RWPE1 (cell line): ENCODE measurements at places on chromosomes 6 and 20.

DNA sequence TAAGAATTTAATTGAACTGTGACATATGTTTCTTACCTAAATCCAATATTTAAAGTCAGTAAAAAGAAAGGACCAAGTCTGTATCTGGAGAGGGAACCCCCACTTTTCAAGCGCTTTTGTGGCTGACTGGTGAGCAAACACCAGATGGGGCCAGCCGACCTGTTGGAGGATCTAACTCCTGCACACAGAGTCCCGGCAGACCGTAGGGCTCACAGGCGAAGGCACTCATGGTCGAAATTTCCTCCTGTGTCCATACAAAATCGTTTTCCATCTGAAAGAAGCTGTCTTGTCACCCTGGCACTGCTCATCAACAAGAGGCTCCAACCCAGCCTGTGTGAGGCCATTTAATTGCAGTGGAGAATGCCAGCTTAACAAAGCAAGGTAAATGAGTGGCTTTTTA, 94.0 kb downstream of the SCML4 start:
- no peak for DNase-seq

DNA sequence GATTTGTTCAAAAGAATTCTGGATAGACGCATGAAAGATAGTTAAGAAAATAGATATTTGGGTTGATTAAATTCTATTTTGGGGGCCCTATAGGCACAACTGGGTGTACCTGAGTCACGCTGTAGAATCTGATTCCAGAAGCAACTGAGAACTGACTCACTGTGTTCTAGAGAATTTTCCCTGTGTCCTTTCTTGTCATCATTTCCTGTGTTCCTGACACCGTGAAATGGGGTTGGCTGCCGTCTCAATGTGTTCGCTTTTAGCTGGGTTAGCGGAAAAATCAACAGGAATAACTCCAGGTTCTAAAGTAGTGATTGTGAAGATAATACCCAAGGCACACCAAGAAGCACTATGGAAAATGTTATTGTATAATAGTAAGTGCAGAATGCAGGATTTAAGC, 5.0 kb downstream of the GCNT2 start:
- DNase-seq, result no peak

DNA sequence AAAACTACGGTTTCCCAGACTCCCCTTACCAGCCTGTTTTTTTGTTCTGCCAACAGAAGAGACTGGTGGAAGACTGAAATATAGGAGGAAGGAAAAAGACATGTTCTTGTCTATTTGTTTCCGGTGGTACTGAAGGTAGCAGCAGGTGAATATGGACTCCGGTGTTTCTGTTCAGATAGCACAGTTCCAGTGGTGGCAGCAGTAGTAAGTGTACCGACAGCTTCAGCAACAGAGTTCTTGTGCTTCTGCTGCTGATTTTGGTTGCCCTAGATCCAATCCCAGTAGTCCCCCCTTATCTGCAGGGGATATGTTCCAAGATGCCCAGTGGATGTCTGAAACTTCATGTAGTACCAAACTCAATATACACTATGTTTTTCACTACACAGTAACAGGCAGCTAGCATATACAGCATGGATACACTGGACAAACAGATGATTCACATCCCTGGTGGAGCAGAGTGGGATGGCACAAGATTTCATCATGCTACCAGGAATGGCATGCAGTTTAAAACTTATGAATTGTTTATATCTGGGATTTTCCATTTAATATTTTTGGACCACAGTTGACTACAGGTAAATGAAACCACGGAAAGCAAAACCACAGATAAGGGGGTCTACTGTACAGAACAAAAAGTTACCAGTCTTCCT, 301.8 kb downstream of the BTBD9 start:
- peak; percentile 56 for DNase-seq

GRCh38 chr20:2698912-2699311, 6.3 kb downstream of the EBF4 start:
- DNase-seq, result no peak

GRCh38 chr20:46901638-46902037, 7.0 kb downstream of the EYA2 start:
- DNase-seq, result peak; percentile 82

DNA sequence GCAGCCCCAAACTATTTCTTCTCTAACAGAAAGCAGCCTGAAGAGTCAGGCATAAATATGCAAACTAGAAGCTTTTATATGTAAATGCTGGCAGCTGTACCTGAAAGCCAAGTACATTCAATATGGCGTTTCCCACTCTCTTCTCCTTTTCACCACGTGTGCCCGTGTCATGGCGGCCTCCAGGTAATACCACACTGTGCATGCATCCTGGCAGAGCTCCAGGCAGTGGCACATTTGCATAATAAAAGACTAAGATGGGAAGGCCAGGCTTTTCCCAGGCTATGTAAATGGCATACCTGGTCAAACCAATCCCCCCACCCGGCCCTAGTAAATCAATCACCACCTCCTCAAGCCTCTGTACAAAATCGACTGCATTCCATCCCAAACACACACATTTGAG, 120.6 kb downstream of the MMUT start:
- DNase-seq, result no peak

GRCh38 chr20:45373353-45374100, 4.6 kb downstream of the TP53TG5 start:
- DNase-seq, result peak; percentile 93

DNA sequence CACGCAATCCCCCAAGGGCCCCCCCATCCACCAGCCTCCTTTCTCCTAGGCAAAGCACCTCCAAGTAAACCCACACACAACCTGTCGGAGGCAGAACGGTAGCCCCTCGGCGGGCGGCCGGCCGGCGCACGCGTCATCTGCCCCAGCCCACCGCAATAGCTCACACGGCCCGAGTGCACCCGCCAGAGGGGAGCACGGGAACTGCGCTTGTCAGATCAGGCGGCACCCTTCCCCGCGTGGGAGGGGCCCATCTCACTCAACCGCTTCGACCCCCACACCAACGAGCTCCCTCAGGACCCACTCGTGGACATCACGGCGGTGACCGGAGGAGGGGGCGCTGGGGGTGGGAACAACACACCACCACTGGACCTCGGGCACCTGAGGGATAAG, 767.9 kb upstream of the DEFB115 start:
- no peak for DNase-seq

DNA sequence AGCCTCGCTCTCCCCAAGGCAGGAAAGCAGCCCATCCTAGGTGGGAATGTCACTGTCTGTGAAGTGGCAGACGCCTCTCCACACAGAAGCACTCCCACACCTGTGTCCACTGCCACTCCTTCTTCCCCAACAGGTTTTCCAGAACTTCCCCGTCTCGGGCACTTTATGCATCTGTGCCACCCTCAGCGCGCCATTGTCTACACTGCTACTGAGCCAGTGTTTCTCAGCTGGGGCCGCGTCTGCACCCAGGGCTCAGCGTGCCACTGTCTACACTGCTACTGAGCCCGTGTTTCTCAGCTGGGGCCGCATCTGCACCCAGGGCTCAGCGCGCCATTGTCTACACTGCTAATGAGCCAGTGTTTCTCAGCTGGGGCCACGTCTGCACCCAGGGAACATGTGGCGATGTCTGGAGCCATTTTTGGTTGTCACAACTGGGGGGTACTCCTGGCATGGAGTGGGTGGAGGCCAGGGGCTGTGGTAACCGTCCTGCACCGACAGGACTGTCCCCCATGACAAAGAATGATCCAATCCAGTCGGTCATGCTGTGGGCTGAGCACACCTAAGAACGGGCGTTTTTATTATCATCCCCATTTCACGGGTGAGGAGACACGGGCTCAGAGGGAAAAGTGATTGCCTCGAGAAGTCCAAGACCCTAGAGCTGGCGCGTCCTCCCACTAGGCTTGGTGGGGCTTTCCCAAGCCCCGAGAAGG, 41.7 kb upstream of the ZBP1 start:
- no peak for DNase-seq

DNA sequence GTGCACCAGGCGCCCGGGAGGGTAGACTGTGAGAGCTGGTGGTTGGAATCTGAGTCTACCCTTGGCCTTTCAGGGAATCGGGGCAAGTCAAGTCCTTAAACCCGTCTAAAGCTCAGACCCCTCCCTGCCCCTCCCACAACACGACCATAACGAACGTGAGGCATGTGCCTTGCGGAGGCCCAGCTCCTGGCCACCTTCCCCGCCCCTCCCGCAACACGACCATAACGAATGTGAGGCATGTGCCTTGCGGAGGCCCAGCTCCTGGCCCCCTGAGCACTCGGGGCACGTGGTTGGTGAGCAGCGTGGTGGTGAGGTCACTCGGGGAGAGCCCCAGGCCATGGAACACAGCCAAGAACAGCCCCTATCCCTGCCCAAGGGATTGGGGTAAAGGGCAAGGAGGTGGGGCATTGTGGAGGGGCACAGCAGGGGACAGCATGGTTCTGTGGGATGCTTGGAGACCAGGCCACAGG, 132.2 kb downstream of the TAF4 start:
- no peak for DNase-seq

GRCh38 chr6:149473080-149474052, 11.4 kb downstream of the ZC3H12D start:
- no peak for DNase-seq

DNA sequence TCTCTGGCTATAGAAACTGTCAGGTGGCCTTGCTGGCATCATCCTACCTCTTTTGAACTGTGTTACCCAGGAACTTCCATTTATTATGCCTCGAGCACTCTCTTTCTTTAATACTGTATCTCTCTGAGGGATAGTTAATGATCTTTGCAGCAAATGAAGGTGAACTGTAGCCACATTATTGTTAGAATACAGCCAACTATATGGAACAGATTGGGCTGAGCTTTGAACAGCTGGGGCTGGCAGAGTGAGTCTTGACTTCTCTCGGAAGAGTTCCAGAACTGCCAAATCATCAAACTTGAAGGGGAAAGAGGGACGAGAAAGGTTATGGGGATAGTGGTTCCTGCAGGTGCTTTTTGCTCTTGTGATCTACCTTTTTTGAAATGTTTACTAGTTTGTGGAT, 237.7 kb downstream of the PRL start:
- DNase-seq, result no peak

DNA sequence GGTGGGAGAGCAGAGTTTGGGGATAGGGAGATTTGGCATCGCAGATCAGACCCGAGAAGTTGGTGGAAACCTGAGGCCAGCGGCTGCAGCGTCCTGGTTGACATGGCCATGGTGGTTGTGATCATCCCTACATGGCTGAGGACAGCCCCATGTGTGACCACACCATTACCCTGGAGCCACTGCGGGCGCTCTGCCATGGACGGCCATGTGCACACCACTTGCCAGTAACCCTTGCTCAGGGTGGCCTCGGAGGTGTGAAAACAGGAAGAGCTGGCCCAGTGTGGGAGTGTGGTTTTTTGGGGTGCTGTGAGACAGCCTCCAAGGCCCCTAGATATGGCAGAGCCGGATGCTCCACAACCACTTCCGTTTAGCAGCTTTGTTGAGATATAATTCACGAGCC, 64.4 kb downstream of the TMEM242 start:
- no peak for DNase-seq

DNA sequence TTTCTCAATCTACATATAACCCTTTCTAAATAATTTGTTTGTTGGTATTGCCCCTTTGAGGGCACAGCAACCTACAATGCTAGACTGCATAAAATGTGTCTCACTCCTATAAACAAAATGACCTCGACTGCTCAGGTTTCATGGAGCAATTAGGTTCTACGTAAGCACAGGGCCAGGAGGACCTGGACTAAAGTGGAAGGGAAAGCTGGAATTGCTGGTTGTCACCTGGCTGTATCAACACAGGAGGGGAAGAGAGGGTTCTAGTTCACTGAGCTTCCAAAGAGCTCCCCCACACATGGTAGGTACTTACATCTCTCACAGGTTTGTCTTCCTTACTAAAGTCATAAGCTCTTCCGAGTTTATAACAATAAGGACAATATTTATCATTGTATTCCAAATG, 51.0 kb downstream of the NCOA6 start:
- no peak for DNase-seq

DNA sequence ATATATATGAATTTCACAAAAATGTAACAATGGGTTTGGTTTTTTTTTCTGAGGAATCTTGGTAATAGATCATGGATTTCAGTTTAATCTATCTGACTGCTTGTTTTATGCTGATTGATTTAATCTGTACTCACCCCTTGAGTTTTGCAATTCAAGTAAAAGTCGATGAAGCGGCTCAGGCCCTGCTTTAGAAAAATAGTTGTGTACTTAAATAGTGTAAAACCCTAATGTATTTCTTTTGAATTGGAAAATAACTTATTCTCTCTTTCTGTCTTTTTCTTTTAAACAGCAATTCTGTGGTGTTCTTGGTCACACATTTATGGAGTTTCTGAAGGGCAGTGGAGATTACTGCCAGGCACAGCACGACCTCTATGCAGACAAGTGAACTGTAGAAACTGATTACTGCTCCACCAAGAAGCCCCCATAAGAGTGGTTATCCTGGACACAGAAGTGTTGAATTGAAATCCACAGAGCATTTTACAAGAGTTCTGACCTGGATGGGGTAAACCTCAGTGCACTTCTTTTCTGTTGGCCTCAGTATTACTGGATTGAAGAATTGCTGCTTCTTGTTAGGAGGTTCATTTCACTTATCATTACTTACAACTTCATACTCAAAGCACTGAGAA, 4.0 kb downstream of the LOC128125822 start:
- DNase-seq, result no peak

DNA sequence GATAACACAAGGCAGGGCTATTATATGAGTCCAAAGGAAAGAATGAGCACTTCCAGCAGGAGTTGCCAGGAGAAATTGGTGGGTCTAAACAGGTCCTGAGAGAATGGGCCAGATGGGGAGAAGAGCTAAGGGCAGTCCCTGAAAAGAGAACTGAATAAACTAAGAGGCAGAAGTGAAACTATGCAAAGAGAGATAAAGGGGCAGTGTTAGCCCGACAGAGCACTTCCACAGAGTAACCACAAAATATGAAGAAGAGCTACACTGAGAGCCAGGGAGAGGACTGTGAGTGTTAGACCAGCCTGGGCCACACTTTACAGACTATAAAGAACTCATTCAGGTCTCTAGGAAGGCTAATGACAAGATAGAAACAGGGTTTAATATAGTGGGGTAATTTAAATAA, 43.8 kb downstream of the RALGAPA2 start:
- no peak for DNase-seq

- DNase-seq, result no peak
Observed at GRCh38 chr20:1118004-1118335, 432 bp upstream of the PSMF1 start.

- peak; percentile 29 for DNase-seq
Observed at GRCh38 chr20:56195946-56196345, 52.6 kb upstream of the MC3R start.

GRCh38 chr6:89122625-89123024, 4.8 kb upstream of the SRSF12 start:
- peak; percentile 36 for DNase-seq

- DNase-seq, result no peak
Observed at GRCh38 chr6:162873537-162873936, 145.8 kb downstream of the PACRG start.

GRCh38 chr6:145608850-145609249, 126.5 kb downstream of the EPM2A start:
- DNase-seq, result no peak
